GM23338 (cell line): ENCODE measurements at places on chromosomes 7 and 10.

DNA sequence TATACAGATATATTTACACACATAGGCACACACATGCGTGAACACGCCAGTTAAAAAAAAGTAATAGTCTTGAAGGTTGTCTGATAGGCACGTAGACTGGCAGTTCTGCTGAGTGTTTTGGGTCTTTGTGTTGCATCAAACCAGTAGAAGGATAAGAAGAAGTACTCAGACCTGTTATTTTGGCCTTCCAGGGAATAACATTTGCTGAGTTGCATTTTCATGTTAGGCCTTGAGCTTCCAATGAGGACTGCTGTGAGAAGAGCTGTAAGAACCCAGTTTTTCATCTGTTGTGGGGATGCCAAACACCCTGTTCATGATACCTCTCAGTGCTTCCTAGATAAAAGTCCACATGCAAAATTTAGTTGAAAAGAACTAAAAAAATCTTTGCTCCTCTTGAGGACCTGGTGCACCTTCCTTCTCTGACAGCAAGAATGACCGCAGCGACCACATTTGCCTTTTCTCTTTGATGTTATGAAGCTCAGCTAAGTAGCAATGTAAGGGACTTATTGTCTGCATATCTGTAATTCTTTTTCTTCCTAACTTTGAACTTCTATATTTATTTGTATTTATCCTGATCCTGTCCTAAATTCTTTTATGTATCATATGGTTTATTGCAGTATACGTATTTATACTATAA is 27.2 kb downstream of the HIPK2 start:
- DNase-seq = no peak

DNA sequence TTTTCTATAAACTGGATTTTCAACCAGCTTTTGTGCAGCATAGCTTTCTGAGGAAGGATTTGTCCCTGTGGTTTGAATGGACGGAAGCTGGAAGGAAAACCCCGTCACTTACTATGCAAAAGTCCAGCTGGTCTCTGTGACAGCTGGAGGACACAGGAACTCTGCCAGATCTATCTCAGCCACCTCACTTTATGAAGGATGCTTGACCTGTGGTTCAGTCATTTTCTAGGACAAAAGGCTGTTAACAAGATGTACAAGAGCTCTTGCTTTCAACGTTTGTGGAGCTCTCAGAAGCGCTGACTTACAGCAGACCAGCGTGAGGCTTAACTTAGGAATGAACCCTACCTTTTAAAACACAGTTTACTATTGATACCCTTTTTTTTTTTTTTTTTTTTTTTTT is 90.8 kb downstream of the CREM start:
- DNase-seq = no peak

DNA sequence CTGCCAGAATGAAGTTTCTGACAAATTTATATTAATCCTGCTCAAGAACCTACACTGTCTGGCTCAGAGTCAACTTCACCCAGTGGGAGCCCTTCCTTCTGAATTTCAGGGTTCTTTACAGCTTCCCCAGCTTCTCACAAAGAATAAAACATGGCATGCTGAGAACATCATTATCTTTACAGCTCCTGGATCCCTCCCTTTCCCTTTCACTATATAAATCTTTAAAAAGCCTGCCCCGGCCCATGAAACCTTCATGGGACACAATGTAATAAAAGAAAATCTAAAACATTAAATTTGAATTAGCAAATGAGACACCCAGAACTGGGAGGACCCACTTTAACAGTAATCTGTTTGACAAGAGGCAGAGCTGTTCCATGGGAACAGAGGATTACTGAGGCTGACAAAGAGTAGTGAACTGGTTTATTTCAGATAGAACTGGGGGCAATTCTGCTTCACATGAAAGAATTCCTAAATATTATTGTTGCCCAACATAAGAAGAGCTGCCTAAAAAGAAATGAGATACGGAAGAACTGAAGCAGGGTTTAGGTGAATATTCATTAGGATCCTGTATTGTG is 222.8 kb downstream of the THSD7A start:
- no peak for DNase-seq

DNA sequence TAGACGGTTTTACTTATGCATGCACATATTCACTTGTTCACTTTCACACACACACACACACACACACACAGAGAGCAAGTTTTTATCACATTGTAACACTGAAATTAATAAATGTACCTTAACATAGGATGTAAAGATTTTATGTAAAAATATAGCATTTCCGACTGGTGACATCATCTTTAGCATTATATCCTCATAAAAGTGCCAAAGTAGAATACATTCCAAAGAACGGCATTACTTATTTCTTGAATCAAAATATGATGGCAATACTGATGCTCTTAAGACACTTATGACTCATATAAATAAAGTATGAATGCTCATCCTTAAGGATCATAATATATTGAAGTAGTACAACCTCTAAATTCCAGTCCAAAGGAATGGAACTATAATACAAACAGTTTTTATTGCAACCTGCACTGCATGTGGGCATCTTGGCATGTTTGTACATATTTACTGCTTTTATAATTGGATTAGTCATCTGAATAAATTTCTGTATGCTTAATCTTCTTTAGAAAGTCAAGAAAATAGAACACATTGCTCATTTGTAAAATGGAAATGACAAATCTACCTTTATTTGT is 290.0 kb upstream of the SEMA3A start:
- DNase-seq = no peak

DNA sequence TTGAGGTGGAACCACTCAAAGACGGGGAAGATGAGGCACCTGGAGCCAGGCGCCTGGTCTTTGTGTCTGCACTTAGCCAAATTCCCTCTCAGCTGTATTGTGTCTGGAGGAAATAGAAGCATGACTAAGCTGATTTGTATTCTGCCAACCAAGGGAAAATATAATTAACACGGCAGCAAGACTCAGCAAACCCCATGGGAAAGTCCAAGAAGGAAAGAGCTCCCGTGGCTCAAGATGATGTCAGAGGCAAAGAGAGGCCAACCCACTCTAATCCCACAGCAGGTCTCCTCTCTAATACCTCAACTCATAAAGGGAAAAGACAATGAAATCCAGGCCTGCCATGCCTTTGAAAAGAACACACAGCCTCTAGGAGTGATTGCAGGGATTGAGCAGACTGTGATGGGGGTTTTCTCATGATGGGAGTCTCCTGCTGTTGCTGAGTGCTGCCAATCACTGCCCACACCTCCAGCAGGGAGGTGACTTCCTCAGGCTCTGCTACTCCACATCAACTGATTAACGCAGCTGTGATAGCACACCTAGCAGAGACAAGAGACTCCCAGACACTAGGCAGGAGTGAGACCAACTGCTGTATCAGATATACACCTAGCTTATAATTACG is 255.5 kb upstream of the C7orf33 start:
- no peak for DNase-seq

GRCh38 chr10:122093076-122093475 is 104.1 kb downstream of the TACC2 start:
- DNase-seq = no peak

GRCh38 chr10:121579656-121580055 is 18.6 kb downstream of the FGFR2 start:
- DNase-seq = peak; percentile 71

DNA sequence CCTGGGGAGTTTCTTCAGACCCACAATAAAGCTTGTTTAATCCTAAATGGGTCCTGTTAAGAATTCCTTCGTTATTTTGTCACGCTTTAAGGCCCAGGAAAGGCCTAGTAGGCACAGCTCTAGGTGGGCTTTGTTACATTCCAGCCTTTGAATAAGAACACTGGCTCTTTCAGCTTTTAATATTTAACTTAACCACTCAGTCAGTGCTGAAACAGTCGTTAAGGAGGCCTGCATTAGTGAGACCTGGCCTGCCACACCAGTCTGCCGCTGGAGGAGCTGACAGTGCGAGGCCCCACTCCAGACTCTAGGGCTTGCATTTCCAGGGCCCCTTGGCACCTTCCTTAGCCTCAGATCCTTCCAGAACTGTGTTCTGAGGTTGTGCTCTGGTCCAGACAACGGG is 351.4 kb downstream of the GLRX3 start:
- DNase-seq = no peak

- DNase-seq = no peak
Observed at GRCh38 chr10:5493691-5494090, 5.7 kb downstream of the CALML5 start.

- no peak for DNase-seq
Observed at GRCh38 chr7:158358926-158359645, 228.5 kb downstream of the PTPRN2 start.

GRCh38 chr7:123979876-123980275 is 53.0 kb downstream of the TMEM229A start:
- DNase-seq = no peak
